ENCODE measurements at places on chromosomes 1 and 21.

- DNase-seq, result no peak
Observed at GRCh38 chr1:184941410-184941733, 32.9 kb downstream of the NIBAN1 start.

DNA sequence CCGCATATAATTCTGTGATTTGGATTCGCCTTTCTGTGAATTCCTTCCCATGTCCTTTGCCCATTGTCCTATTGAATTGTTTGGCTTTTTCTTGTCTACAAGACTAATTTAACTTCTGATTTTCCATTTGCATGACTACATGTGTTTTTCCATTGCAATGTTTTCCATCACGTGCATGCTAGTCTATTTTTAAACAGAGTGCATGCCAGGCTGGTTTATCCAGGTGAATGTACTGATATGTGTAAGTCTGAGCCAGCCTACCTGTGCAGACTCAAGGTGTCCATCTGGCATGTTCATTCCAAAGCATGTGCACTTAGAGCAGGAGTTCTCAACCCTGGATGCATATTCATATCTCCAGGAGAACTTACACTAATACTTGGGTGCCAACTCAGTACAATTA lies 59.7 kb downstream of the INAVA start:
- no peak for DNase-seq

GRCh38 chr1:245389873-245390272 lies 235.1 kb downstream of the KIF26B start:
- no peak for DNase-seq

DNA sequence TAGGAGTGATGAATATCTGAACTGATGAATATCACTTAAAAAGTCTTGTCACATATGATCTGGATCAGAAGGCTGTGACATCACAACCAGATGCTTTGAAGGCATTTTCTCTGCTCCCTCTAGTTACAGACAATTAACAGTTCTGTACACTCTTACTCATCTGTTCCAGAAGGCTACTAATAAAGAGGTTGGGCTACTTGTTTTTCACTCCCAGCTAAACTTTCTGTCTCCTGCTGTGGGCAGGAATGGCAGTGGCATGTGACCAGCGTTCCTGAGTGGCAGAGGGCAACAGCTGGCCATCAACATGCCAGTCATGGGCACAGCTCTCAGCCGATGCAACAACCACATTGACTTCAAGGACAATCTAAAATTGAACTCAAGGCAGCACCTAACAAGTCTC lies 66.7 kb downstream of the SLC45A1 start:
- no peak for DNase-seq

- DNase-seq, result no peak
Observed at GRCh38 chr1:207933205-207933800, 22.4 kb upstream of the CD34 start.

GRCh38 chr1:95353194-95353593 lies 119.2 kb downstream of the RWDD3 start:
- DNase-seq, result no peak

GRCh38 chr1:20936216-20936615 lies 149.1 kb upstream of the HP1BP3 start:
- no peak for DNase-seq
